Calu3 (cell line): ENCODE measurements at places on chromosomes 7 and 10.

GRCh38 chr10:62870866-62871265 lies 54.7 kb upstream of the EGR2 start:
- DNase-seq = no peak

GRCh38 chr7:88368686-88369085 lies 62.0 kb upstream of the STEAP4 start:
- no peak for DNase-seq

- DNase-seq = no peak
Measured at GRCh38 chr7:40499718-40500117, 364.9 kb downstream of the SUGCT start.

- no peak for DNase-seq
Measured at GRCh38 chr7:150487625-150488024, 27.0 kb upstream of the GIMAP7 start.
